ENCODE measurements at places on chromosomes 2 and 18.

DNA sequence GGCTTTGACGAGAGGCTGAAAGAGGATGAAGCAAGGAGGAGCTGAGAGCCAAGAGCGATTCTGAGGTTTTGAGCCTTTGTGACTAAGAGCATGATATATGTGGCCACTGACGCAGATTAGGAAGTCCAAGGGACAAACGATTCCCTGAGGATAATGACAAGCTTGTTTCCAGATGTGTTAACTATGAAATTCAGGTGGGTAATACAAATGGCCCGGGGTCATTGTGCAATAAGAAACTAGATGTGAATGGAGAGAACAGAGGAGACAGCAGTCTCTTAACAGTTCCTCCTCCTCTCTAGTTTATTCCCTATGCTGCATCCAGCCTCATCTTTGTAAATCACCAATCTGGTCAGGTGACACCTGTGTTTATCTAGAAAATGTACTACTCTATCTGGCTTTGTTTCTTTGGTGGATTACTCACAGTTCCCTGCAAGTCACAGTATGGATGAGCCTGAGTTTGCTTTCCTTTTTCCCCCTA lies 84.2 kb downstream of the SOCS6 start:
- no peak for DNase-seq

DNA sequence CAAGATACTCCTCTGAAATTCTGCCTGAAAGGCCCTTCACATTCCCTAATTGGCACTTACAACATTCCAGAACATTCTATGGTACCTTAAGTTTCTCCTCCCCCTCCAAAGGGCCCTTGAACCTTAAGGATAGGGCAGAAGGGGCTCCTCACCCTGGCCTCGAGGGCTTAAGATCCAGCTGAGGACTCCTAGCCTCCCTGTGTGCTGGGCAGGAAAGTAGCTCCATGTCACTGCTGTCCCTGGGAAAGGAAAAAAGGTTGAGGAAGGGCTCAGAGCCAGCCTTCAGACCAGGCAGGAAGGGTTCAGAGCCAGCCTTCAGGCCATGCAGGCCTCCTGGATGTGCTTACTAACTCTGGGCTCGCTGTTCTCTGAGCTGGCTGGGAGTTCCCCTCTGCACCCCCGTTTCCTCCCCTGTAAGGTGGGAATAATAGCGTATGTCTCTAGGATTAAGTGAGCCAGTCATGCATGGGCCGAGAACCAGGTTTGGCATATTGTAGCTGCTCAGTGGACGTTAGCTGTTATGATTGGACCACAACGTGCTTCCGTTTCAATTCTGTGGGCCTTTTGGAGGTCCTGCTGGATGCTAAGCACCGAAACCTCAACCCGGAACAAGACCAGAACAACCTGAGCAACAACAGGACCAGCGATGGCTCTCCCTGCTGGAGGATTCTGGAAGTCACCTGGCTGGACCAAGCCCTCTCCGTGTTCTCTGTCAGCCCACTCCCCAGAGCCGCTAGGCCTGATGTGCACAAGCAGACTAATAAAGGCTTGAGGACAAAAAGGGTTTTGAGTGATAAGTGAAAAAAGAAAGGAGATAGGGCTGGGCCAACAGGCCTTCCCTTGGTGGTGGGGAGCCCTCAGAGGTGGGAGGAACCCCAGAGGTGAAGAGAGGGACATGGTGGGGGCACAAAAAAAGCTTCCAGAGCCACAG lies 1.0 kb upstream of the B3GNT7 start:
- no peak for DNase-seq

DNA sequence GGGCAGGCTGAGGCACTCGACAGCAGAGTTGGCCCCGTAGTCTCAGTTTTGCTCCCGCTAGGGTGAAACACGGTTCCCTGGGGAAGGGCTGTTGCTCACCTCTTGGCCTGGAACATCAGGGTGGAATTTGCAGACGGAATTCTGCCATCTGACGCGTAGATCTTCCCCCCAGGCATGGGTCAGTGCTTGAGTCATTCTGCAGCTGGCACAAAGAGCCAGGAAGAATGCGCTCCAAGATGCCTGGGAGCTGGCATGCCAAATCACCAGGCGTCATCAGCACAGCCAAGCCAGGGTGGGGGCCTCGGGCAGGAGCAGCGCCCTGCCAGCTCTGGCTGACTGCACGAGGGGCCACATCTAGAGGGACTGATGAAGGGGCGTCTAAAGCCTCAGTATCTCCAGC lies 42.7 kb downstream of the ODC1 start:
- DNase-seq = no peak

GRCh38 chr18:13973061-13973575 lies 57.8 kb upstream of the MC2R start:
- no peak for DNase-seq

GRCh38 chr2:238097988-238098871 lies 1.9 kb upstream of the ESPNL start:
- DNase-seq = no peak

DNA sequence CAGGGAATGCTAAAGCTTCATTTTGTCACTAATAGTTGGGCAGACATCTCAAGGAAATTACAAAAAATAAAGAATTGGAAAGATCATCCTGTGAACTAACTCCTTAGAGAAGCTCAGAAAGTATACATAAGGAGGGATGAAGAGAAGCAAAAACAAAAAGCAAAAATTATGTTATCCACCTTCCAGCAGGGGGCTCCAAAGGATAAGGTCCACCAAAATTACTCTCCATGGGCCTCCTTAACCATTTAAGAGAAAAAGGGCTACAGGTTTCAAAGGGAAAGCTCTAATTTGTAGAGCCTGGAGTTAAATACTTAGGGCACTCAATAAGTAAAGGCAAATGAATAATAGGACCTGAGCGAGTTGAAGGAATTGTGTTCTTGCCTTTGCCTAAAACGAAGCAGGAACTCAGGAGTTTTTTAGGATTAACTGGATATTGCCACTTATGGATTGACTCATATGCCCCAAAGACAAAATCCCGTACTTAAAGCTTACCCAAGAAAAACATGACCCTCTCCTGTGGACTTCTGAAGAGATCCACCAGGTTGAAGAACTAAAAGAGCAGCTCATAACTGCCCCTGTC lies 1167.9 kb downstream of the DSC3 start:
- DNase-seq = no peak

Measured in CD8-positive, alpha-beta T cell (primary cell).